ENCODE measurements at places on chromosomes 1 and 21.

DNA sequence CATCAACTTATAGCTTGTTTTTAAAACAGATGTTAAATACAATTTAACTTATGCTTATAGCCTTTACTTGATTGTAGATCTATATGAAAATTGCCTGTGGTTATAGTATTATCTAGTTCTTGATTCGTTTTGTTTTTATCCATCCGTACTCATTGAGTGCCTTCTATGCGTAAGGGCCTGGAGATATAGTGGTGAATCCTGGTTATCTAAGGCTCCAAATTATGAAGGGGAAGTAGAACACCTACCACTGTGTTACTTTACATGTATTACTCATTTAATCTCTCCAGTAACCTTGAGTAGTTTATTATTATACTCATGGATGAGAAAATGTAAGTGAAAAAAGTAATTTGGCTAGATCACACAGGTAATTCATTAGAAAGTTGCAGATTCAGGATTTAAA is 121.8 kb downstream of the OSBPL9 start:
- no peak for DNase-seq

GRCh38 chr1:246564839-246565750 is 966 bp downstream of the TFB2M start:
- DNase-seq: no peak

GRCh38 chr1:20143318-20143717 is 4.2 kb downstream of the PLA2G2F start:
- no peak for DNase-seq

GRCh38 chr21:34846601-34847112 is 177.9 kb downstream of the CLIC6 start:
- DNase-seq: no peak

DNA sequence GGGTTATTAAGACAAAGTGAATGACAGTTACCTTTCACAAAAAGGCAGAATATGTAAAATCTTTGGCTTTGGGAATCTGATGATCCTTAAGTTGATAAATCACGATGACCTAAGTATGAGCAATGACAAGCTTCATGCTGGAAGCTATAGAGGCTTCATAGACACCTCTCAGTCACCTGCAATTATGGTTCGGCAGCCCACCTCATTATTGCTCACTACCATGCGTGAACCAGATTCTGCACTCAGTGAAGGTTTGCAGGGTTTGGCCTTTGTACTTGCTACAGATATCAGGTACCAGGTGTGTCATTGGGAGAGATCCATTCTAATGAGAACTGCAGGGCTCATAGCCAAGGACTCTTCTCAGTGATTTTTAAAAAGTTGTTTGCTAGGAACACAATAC is 163.5 kb downstream of the KCTD3 start:
- no peak for DNase-seq

DNA sequence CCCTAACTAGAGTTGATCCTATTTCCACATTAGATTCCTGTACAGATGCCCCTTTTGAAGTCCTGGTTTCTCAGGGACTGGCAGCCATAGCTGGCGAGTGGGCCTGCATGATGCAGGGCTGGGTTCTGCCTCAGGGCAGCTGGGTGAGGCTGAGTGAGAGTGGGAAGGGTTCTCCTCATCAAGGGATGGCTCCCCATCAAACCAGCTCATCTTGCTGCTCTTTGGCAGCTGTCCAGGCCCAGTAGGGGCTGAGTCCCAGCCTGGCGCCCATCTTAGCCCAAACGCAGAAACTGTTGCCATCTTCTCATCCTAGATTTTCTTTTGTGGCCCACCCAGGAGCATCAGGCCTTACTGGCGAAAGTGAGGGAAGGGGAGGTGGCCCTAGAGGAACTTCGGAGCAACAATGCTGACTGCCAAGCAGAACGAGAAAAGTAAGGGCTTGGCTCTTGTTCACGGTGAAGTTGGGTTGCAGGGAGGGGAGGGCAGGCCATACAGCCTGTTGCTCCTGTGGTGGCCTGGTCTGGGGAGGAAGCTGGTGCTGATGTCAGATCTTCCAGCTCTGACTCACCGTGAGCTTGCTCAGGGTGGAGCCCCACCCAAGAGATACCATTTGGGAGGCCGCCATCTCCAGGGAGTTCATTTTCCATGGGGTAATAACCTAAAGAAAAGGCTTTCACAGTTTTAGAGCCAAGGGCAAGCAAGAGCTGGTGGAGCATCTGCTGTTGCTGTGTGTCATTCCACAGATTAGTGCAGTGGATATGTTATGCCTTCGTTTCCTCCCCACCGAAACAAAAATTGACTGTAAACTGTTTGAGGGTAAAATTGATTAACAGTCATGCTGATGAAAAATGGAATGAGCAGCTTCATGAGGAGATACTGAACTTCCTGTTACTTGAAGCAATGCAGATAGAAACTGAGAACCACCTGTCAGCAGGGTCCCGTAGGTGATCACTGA is 34.7 kb downstream of the TUFT1 start:
- no peak for DNase-seq

GRCh38 chr1:76095802-76096201 is 21.3 kb downstream of the ST6GALNAC3 start:
- DNase-seq: no peak

GRCh38 chr1:47216278-47217059 is 15.6 kb downstream of the TAL1 start:
- no peak for DNase-seq

GRCh38 chr1:244002721-244003120 is 48.4 kb upstream of the ZBTB18 start:
- DNase-seq: no peak

- DNase-seq: no peak
Measured at GRCh38 chr21:37868446-37869295, 47.6 kb downstream of the KCNJ6 start.

- no peak for DNase-seq
Measured at GRCh38 chr1:179167418-179167777, 62.1 kb downstream of the ABL2 start.

- no peak for DNase-seq
Measured at GRCh38 chr1:225299624-225300023, 128.2 kb downstream of the LBR start.

- DNase-seq: no peak
Measured at GRCh38 chr1:203440771-203441170, 34.8 kb upstream of the PRELP start.

DNA sequence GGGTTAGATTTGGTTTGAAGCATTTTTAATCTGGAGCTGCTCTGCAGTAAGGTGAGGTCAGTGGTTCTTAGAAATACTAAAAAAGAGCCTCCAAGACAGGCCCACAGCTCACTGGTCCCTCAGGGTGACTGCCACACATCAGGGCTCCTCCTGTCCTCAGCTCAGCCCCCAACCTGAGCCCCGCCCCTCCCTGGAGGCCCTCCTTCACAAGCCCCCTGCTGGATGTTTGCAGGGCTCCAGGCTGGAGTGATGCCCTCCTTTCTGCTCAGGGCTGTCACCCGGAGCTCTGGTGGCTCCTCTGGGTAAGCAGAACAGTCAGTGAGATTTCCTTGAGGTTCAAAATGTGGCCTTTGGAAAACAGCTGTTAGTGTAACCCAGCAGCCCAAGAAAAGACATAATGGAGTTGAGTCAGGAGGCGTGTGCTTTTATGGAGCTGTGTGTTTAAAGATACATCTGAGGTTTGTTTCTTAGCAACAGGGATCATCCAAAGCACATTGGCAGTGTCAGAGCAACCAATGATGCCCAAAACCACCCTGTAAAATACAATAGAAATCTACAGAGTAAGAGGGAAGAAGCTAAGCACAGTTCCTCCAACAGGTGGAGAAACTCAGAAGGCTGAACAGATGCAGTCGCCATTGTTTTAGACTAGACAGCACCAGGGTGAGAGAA is 21.4 kb downstream of the STUM start:
- peak; percentile 45 for DNase-seq

DNA sequence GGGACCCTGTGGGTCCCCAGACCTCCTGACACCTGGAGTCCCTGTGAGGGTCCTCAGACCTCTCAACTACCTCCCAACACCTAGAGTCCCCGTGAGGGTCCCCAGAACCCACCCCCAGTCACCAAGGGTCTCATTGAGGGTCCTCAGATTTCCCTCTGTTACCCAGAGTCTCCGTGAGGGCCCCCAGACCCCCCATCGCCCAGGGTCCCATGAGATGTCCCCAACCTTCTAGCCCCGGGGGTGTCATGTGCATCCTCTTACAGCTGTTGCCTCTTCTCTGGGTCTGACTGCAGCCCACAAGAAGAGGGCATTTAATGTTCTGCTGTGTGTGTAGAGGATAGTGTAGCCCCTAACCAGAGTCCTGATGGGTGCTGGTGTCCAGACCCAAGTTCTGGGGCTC is 2.0 kb upstream of the GJC2 start:
- no peak for DNase-seq

All from neural crest cell (in vitro differentiated cells).